COLO829 (cell line): ENCODE measurements at places on chromosomes 11 and 22.

DNA sequence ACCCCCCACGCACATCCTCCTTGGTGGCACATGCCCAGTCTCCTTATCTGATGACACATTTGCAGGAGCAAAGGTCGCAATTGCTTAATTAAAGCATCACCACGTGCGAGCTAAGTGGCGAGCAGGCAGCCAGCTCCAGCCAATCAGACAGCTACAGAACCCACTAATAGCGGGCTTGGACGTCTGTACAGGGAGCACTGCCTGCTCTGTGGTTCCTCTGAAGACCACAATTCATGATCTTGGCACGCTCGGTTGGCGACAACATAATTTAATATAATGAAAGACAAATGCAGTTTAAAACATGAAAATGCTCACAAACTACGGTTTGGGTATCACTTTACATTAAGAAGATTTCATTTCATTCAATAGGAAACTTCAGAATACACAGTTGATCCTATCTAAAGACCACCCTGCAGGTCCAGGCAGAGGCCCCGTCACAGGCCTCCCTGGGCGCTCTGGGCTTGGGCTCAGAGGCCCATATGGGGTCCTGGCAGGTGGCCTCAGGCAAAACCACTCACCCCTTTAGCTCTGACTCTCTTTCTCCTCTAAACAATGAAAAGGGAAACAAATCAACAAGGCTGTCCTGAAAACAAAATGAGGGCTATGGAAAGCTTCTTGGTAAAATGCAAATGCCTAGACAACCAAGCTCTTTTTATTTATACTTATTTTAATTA, 10.4 kb downstream of the PACSIN2 start:
- no peak for DNase-seq

- DNase-seq = peak; percentile 81
These were observed 10.6 kb downstream of the RPL3 start for GRCh38 chr22:39308614-39309363.

GRCh38 chr22:47052236-47053012, 290.0 kb downstream of the TBC1D22A start:
- no peak for DNase-seq

DNA sequence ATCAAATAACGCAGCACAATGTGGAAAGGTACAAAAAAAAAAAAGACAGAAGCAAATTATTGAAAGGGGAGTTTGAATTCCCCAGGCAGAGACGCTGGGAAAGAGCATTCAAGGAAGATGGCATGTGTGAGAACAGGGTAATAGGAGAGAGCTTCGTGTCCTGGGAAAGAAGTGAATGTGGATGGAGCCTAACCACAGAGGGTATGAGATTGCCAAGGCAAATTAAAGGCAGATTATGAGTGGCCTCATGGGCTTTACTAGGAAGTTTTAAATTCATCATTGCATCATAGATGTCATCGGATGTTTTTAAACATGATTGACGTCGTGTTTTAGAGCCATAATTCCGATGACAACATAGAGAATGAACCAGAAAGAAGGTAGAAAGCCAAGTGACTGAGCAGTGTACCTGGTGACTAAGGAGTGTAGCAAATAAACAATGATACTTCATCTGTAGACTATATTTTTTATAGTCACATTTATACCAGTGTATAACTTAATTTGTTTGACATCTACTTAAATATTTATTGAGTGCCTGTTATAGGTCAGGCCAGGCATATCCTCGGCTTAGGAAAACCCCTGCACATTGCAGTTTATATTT, 151.4 kb downstream of the MSANTD4 start:
- DNase-seq = no peak

GRCh38 chr11:111672949-111673348, 70.7 kb downstream of the SIK2 start:
- DNase-seq = no peak

- DNase-seq = no peak
These were observed 36.3 kb downstream of the BCR start for GRCh38 chr22:23216461-23217170.

DNA sequence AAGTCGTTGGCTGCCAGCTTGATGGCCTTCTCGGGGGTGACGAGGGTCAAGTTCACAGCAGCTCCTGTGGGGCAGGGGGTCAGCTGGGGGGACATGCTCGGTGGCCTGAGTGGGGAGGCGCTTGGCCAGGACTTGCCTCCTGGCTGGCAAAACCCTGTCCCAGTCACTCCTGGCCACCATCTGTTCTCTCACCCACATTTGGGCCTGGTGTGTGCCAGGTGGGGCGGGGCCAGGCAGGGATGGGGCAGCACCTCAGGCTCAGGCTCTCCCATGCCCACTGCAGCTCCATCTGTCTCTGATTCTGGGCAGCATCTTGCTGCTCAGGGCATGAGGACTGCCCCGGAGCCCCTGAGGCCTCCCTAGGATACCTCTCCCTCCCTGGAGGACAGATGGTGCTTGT, 3.7 kb upstream of the CEND1 start:
- no peak for DNase-seq

GRCh38 chr11:36586543-36586942, 7.8 kb upstream of the IFTAP start:
- DNase-seq = no peak

DNA sequence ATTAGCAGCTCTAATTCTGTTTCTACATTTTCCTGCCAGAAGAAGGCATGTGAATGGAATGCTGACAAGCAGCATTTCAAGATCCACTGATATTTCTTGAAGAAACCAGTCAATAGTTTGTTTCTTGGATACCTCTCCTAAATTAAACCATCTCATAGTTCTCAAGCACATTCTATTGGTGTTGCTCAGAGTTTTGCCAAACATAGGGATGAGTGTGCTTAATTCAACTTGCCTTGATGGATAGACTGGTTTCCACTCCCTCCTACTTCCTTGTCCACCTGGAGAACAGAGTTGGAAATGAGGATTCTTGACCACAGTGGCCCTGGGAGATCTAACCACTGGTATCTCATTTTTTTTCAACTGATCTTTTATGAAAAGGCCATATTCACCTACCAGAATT, 29.8 kb upstream of the DDX10 start:
- no peak for DNase-seq

- DNase-seq = no peak
These were observed 13.7 kb downstream of the GLYATL2 start for GRCh38 chr11:58830673-58831301.

GRCh38 chr11:10808235-10808552, 532 bp downstream of the EIF4G2 start:
- DNase-seq = no peak

GRCh38 chr22:34812631-34813030, 253.3 kb upstream of the ISX start:
- DNase-seq = no peak

DNA sequence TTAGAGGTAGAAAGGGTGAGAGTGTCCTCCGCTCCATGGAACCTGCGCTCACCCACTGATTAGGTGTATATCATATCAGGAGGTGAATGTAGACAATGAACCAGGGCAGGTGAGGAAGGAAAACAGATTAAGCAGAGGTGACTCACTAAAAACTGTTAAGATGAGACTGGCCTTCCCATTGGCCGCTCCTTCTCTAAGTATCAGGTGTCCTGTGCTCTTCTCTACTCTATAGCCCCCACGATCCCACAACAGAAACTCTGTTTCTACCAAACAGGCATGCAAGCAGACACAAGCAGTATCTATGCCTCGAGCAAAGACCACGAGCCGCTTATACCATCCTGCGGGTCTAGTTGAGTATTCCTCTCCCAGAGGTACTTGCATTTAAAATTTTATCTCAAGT, 103.1 kb downstream of the SNX19 start:
- DNase-seq = no peak

GRCh38 chr22:50074551-50075530, 10.4 kb downstream of the MLC1 start:
- no peak for DNase-seq

DNA sequence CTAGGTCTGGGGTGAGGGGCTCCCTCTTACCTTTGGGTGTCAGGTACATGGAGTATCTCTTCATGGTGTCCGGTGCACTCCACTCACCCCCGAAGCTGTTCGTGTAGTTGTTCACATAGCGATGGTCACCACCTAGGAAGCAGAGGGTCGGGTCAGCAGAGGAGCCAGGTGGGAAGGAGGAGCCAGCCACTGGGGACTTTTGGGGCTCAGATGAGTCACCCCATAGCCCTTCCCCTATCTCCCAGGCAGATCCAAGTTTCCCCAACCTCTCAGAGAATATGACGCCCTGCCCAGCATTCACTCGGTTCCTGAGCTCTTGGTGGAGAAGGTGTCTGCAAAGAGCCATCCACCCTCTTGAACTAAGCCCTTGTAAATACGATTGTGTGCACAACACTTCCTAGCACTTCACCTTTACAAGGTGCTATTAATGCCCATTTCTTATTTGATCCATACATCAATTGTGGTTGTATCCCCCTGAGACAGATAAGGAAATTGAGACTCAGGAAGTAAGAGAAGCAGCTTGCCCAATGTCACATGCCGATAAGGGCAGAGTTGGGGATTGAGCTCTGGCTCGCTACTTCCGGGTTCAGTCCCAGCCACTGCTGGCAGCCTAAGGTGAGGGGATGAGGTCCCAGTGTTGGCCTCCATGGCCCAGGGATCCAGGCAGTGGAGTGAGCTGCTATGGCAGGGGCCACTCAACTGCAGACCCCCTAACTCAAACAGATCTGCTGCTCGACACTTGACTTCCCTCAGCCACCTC, 14.8 kb downstream of the TRIM29 start:
- DNase-seq = no peak

DNA sequence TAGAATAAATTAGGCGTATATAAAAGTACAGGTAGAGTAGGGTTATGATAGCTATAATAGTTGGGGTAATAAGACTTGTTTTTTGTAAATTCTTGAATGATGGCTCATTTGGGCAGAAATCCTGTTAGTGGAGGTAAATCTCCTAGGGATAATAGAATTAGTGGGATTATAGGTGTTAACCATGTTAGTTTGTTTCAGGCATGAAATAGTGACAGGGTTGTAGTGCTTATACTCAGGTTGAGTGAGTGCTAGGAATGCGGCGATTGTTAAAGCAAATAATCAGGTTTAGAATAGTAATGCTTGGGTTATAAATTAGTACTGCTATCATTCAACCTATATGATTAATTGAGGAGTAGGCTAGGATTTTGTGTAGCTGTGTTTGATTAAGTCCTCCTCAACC, 297.1 kb downstream of the DYNC2H1 start:
- no peak for DNase-seq

- DNase-seq = no peak
These were observed 16.7 kb upstream of the CD44 start for GRCh38 chr11:35122308-35122707.

DNA sequence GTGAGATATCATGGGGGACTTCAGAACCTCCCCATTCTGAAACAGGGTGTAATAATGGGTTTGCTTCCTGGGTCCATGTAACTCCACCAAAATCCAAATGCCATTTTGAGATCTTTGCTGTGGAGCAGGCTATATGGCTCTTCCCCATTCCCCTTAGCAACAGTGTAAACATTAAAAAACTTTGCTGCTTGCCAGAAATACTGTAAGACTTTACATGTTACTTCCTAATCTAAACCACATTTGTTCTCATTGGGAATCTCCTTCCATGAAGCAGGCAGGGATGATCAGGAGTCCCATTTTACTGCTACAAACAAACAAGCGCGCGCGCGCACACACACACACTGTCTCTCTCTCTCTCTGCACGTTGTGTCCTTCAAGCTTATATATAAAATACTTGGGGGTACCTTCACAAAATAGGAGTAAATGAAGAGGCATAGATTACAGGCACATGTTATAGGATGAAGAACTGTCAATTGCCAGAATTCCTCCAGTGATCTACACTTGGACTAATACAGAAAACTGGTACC, 86.5 kb downstream of the ANO3 start:
- DNase-seq = no peak
